Natural killer cell treated with Interleukin-12 subunit alpha and Interleukin-12 subunit beta and Interleukin-15 and Interleukin-18, amount 100 ng/mL, for 72 hours (primary cell): ENCODE measurements at places on chromosomes 1 and 21. TPM values are rescaled to one million over a fixed set of nuclear protein-coding genes. Genes with fewer than 3 reads are reported as not detected.

DNA sequence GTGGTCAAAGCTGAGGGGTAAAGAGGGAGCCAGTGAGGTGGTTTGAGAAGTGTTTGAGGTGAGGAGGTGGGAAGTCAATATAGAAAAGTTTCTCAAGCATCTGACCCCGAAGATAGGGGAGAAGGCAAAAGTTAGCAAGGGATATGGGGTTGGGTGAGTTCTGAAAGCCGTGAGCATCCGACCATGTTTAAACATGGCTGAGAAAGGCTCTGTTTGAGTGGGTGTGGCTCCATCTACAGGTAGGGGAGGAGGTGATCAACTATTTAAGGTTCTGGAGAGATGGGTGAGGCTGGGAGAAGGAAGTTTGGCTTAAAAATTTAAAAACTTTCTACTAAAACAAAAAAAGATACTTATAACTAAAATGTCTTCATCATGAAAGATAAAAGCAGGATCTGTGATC is 273.8 kb downstream of the KCNJ6 start:
- H3K36me3 ChIP-seq: no peaks in the 10 kb centered on the region
- H3K4me3 ChIP-seq: no peak overlapping the region
- H3K4me1 ChIP-seq: no peaks in the 10 kb centered on the region
- H3K27me3 ChIP-seq: peaks cover 34% of the 10 kb centered on the region
- no peak for DNase-seq
- no peak overlapping the region for H3K27ac ChIP-seq

DNA sequence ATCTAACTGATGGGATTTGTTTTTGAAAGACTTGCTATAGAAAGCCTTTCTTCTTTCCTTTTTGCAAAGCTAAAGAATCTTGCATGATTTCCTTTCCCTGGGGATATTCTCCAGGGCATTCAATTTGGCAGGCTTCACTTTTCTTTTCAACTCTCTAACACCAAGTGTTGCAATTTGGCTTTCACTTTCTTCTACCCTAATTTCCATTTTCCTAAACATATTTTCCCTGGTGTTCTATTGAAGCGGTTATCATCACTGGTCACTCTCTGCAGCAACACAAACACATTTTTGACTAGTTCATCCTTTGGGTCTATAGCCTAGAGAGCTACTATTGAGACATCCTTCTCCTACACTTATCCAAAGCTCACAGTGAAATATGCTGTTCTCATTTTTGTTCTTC is 424.5 kb downstream of the NEGR1 start:
- H3K36me3 ChIP-seq: no peaks in the 10 kb centered on the region
- H3K4me3 ChIP-seq: no peak overlapping the region
- no peak overlapping the region for H3K27ac ChIP-seq

DNA sequence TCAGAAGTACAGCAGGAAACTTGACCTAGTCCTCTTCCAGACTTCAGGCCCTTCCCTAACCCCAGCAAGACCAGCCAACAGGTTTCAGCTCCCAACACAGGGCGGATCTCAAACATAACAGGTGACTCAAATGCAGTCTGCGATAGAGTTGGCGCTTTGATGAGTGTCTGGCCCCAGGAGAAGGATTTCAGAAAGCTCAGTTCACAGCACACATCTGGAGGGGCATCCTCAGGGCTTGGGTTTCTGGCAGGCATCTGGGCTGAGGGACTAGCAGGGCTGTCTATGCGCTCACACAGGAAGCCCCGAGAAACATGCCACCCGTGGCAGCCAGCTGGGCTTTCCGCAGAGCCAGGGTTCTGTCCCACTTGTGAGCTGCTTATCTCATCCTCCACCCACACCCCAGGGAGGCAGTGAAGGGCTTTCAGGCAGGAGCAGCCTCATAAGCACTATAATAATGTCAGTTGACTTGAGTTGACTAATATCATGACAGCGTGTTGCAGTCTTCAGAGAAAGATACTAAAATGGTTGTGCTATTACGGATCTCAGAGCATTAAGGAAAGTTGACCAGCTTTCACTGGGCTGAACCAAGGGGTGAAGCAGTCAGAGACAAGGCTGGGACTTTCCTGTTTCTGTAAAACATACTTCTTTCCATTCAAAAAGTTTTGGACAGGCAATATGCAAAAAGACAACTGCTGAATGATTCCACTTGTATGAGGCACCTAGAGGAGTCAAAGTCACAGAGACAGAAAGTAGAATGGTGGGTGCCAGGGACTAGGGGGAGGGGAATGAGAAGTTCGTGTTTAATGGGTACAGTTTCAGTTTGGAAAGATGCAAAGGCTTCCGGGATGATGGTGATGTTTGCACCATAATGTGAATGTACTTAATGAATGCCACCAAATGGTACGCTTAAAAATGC is 233.0 kb upstream of the IRF2BP2 start:
- peaks cover 10% of the 10 kb centered on the region for H3K36me3 ChIP-seq
- H3K27ac ChIP-seq: peak overlapping the region; percentile 98

DNA sequence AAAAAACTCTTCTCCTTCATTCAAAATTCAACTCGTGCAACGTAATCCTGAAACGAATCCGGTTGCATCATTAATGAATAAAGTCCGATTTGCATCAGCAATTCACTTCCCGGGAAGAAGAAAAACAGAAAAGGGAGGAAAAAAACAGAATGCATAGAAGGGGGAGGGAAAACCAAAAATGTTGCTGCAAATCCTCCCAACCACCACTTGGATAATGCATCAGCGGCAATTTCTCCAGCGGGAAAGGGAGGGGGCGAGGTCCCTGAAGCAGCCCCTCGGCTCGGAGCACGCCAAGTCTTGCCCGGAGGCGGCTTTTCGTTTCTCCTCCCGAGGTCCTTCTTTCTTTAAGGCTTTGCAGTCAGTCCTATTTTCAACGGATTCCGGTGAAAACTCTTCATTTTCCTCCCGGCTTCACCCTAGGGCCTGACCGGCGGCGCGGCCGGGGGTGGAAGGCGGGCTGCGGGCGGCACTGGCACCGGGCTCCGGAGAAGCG is 723 bp downstream of the CDC42BPA start:
- no peak for DNase-seq
- peaks cover 49% of the 10 kb centered on the region for H3K27me3 ChIP-seq
- peak overlapping the region; percentile 74 for H3K4me3 ChIP-seq
- H3K4me1 ChIP-seq: peaks cover 2% of the 10 kb centered on the region
- no peaks in the 10 kb centered on the region for H3K36me3 ChIP-seq

DNA sequence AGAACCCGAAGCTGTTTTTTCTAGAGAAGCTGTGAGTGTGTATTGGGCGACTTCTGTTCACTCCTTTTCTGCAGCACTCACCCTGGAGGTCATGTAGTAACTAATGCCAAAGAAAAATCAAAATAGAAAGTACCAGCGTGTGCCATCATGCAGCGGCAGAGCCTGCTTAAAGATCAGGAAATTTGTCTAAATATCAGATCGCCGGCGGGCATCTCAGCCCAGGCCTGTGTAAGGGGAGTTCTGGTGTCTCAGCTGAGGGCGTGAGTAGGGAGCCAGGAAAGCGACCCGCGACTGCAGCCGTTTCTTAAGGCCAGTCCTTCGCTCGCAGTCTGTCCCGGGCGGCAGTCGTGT is 768 bp downstream of the EDARADD start:
- H3K4me1 ChIP-seq: peaks cover 24% of the 10 kb centered on the region
- H3K27me3 ChIP-seq: no peaks in the 10 kb centered on the region
- peak overlapping the region; percentile 79 for H3K27ac ChIP-seq
- no peak for DNase-seq
- no peaks in the 10 kb centered on the region for H3K36me3 ChIP-seq

DNA sequence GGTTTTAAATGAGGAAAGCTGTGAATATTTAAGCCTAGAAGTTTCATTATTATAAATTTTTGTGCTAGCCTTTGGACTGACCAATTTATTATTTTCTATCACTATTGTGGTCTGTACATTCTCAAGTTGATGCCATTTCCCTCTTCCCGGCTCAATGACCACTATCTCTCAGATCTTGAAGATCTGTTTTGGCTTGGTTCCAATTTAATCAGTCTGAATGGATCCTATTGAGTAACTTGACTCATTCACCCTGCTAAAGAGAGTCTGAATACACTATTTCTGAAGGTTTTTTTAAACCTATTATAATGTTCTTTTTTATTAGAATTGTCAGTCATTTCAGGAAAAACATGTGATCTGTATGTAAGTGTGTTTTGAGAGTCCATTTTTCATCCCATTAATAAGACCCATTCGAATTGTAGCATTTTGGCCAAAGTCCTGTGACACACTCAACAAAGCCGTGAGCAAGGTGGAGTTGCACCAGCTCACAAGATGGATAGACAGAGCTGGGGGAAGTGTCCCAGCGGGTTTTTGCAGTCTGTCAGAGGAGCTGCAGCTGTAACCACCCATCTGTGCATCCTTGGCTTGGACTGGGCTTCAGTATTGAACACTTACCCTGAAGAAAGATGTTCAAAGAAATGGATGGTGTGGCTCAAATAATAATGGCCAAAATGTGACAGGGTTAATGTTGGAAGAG is 145.6 kb downstream of the NFIA start:
- H3K4me3 ChIP-seq: no peak overlapping the region
- H3K27ac ChIP-seq: no peak overlapping the region
- no peaks in the 10 kb centered on the region for H3K4me1 ChIP-seq
- no peak for DNase-seq
- no peaks in the 10 kb centered on the region for H3K36me3 ChIP-seq
- H3K27me3 ChIP-seq: peaks cover 30% of the 10 kb centered on the region

GRCh38 chr1:178580876-178581275 is 68.0 kb downstream of the TEX35 start:
- no peak overlapping the region for H3K27ac ChIP-seq
- no peaks in the 10 kb centered on the region for H3K27me3 ChIP-seq
- H3K4me1 ChIP-seq: no peaks in the 10 kb centered on the region
- H3K4me3 ChIP-seq: no peak overlapping the region
- DNase-seq: no peak

GRCh38 chr1:102837551-102837950 is 270.8 kb downstream of the COL11A1 start:
- no peaks in the 10 kb centered on the region for H3K27me3 ChIP-seq
- H3K36me3 ChIP-seq: no peaks in the 10 kb centered on the region
- H3K4me1 ChIP-seq: no peaks in the 10 kb centered on the region

GRCh38 chr1:52240592-52241210 is 98.8 kb downstream of the ZFYVE9 start:
- no peak overlapping the region for H3K4me3 ChIP-seq
- H3K27ac ChIP-seq: no peak overlapping the region
- no peaks in the 10 kb centered on the region for H3K36me3 ChIP-seq
- DNase-seq: no peak
- H3K27me3 ChIP-seq: peaks cover 8% of the 10 kb centered on the region

DNA sequence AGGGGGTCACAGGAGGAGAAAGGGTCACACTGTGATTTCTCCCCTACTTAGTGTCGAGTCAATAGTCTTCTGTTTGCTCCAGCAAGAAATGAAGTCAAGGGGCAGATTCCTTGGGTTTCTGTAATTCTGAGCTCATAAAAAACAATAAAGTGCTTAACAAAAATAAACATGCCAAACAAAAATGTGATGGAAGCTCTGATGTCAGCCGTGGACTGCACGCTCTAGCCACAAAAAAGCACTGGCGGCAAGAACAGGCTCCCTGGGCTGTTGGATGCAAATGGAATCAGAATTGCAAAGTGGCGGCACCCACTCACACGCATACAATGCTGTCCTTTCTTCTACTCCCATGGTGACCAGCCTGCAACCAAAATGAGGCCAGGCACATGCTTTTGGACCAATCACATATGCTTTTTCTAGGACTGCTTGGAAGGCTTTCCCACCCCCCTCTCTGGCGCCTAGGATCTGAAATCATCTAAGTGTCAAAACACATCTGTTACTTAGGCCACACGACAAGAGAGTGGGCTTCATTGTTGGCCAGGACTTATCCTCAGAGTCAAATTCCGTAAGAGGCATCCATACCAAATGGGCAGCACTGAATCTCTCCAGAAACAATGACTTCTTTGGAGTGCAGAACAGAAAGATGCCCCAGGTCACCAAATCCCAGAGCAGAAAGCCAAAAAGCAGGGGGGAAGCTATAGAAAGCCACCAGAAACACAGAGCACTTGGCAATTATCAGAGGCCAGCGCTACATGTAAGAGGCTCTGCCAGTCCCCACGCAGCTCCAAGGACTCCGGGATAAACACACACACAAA is 9.2 kb downstream of the C1orf198 start:
- H3K27ac ChIP-seq: no peak overlapping the region
- H3K27me3 ChIP-seq: peaks cover 3% of the 10 kb centered on the region
- no peaks in the 10 kb centered on the region for H3K36me3 ChIP-seq
- H3K4me1 ChIP-seq: peaks cover 7% of the 10 kb centered on the region
- no peak for DNase-seq

DNA sequence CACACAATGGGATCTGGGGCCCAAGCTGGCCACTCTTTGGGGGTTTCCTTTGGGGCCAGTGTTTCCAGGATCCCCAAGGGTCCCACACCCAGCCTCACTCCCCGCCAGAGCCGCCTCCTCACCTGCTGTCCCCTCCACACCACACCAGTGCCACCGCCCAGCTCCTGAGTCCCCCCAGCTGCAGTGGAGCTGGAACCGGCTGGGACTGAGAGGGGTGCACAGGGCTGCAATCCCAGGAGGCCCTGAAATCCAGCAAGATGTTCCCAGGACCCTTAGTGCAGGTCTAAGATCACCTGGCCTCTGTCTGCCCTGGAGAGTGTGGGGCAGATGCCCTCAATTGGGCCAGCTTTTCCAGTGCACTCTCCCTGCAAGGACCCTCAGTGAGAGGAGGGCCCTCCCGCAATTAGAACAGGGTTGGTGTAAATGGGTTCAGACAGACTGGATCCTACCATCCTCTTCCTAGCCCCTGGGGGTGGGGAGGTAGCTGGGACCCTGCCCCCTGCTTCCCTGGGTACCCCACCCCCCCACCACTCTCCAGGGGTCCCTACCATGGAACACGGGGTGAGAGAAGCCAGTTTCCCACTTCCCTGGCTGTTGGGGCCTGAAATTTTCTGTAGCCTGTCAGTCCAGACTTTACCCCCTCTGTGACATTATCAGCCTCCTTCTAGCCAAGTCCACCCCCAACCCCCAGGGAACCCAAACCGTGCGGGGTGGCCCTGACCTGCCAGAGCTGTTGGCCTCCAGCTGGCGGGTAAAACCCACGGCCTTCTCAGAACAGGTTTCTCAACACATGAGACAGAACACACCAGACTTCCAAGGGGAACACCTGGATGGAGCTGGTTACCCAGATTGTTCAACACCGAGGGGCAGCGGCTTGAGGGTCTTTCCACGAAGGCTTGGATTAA is 7.0 kb downstream of the KRTAP10-12 start:
- peaks cover 9% of the 10 kb centered on the region for H3K36me3 ChIP-seq
- peaks cover 5% of the 10 kb centered on the region for H3K4me1 ChIP-seq
- H3K4me3 ChIP-seq: no peak overlapping the region
- H3K27me3 ChIP-seq: peaks cover 56% of the 10 kb centered on the region

- H3K27me3 ChIP-seq: no peaks in the 10 kb centered on the region
- no peak for DNase-seq
- no peak overlapping the region for H3K27ac ChIP-seq
- no peaks in the 10 kb centered on the region for H3K36me3 ChIP-seq
- H3K4me3 ChIP-seq: no peak overlapping the region
Observed at GRCh38 chr1:9770298-9770697, 53.5 kb downstream of the CLSTN1 start.

- H3K27ac ChIP-seq: no peak overlapping the region
- DNase-seq: no peak
- H3K36me3 ChIP-seq: no peaks in the 10 kb centered on the region
- no peaks in the 10 kb centered on the region for H3K27me3 ChIP-seq
- no peak overlapping the region for H3K4me3 ChIP-seq
- no peaks in the 10 kb centered on the region for H3K4me1 ChIP-seq
Observed at GRCh38 chr1:83761167-83762038, 237.5 kb downstream of the TTLL7 start.

KRTAP19-6 gene
- not detected for total RNA-seq

PGD gene
- 289 TPM for total RNA-seq

ITGB2 gene
- total RNA-seq: 448 TPM

KLHL12 gene
- total RNA-seq: 43.1 TPM

GNL2 gene
- 90.5 TPM for total RNA-seq
